ENCODE measurements at places on chromosomes 12 and 14. TPM values are rescaled to one million over a fixed set of nuclear protein-coding genes. Genes with fewer than 3 reads are reported as not detected.

The CNTN1 gene
- total RNA-seq: 1.7 TPM

The ARHGEF40 gene
- 30.3 TPM for total RNA-seq

The PAX9 gene
- total RNA-seq: not detected

The CCDC91 gene
- total RNA-seq: 35.3 TPM

The OS9 gene
- total RNA-seq: 376 TPM

The ETFBKMT gene
- 2.5 TPM for total RNA-seq

The FAM177A1 gene
- 59.8 TPM for total RNA-seq

The PTPRR gene
- total RNA-seq: 2.8 TPM

The A2M gene
- total RNA-seq: 11.8 TPM

The P2RX7 gene
- total RNA-seq: under 0.01 TPM

The TAS2R46 gene
- 2.8 TPM for total RNA-seq

The KRT71 gene
- total RNA-seq: not detected

The PTPN11 gene
- total RNA-seq: 144 TPM

The SOAT2 gene
- not detected for total RNA-seq

The TMED10 gene
- 224 TPM for total RNA-seq

The SERPINA10 gene
- total RNA-seq: under 0.01 TPM

The SSPN gene
- 12.1 TPM for total RNA-seq

The OR6S1 gene
- total RNA-seq: not detected

The MLXIP gene
- 11.9 TPM for total RNA-seq

The FAM186B gene
- total RNA-seq: 0.28 TPM

The PMEL gene
- 1.1 TPM for total RNA-seq

The TMEM52B gene
- under 0.01 TPM for total RNA-seq

The AKAP3 gene
- 1.4 TPM for total RNA-seq

The SLC10A1 gene
- not detected for total RNA-seq

The FGD4 gene
- 26.3 TPM for total RNA-seq

The RNASE7 gene
- not detected for total RNA-seq

The PPP1R1A gene
- not detected for total RNA-seq

The ZNF740 gene
- total RNA-seq: 13.0 TPM

The SRRM4 gene
- total RNA-seq: not detected

The PCED1B gene
- 1.2 TPM for total RNA-seq

The SERPINA1 gene
- total RNA-seq: under 0.01 TPM

The RND1 gene
- 0.28 TPM for total RNA-seq

The INSM2 gene
- not detected for total RNA-seq

The C14orf180 gene
- total RNA-seq: not detected

The NOXRED1 gene
- 0.19 TPM for total RNA-seq

The PABPN1 gene
- total RNA-seq: 61.7 TPM

The EML1 gene
- 27.2 TPM for total RNA-seq

The CCDC175 gene
- total RNA-seq: not detected

All from regular cardiac myocyte (primary cell).